CD14-positive monocyte (primary cell): ENCODE measurements at places on chromosomes 11 and 22. TPM values are rescaled to one million over a fixed set of nuclear protein-coding genes. Genes with fewer than 3 reads are reported as not detected.
A peak's percentile ranks its signal among the peaks of the same experiment; 100 is the strongest.

DNA sequence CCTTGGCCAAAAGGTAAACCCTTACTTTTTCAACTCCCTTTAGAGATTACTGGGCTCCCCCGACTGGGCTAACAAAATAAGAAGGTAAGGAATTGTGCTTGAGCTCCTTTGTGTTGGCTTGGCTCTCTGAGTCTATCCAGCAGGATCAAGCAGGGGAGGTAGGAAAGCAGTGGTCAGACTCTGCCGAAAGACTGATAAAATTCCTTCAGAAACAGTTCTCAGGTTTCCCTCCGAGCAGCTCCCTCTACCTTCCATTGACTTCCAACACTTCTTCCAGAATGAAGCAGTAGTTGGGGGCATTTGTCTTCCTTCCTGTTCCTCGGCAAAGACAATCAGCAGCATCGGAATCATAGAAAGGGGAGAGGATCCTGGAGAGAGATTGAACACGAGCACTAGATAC, 16.1 kb upstream of the CARD18 start:
- DNase-seq, result no peak

- DNase-seq, result no peak
Measured at GRCh38 chr11:84390441-84391078, 1104.4 kb upstream of the CCDC90B start.

CD3G gene
- 0.84 TPM for polyA plus RNA-seq

DNA sequence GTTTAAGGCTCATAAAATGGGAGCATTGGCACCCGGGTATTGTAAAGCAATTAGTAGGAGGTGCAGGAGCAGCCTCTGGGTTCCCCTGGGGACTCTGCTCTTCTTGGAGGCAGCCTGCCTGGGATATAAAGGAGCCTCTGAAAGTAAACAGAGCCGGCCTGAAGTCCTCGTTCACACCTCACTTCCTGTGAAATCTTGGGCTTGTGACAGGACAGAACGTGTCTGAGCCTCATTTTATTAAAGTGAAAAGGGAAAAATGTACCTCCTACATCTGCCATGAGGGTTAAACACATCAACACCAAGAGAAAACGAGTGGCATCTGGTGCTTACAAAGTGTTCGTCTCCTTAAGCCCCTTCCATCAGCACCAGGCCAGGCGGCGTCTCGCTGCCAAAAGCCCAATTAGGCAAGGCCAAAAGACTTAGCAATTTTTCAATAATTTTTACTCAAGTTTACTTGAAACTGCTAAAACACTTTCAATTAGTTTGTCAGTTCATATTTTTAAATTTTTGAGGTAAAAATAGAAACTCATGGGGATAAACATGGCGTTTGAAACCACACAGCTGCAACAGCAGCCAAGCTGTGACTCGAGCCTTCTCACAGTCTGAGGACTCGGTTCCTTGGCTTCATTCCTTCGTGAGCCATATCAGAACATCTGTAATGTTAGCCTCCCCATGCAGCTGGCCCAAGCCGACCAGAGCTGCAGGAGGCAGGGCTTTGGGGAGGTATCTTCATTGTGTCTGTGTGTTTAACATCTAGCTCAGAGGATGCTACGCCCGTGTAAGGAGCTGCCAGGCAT, 33.6 kb downstream of the MAP6 start:
- no peak for DNase-seq

GRCh38 chr22:45444168-45444567, 30.7 kb downstream of the RIBC2 start:
- DNase-seq, result no peak

WNT11 gene
- polyA plus RNA-seq, result 0.21 and 0.45 TPM in 2 replicates

NXPE1 gene
- polyA plus RNA-seq, result not detected

CHRM4 gene
- 0.57 and 1.3 TPM in 2 replicates for polyA plus RNA-seq

DNA sequence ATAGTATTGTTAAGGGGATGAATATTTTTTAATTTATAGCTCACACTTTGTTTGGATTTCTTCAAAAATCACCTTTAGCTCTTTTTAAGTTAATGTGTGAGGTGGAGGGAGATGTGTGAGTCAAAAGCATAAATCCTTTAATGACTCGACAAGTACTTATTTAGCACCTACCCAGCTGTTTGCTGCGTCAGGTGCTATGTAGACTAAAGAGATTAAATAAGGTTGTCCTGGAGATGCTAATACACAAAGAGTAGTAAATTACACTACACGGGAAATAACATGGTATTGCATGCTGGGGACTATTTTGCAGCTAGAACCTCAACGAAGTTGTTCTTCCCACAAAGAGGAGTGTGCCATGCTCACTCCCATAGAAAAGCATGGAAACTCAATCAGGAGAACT, 583.3 kb upstream of the TENM4 start:
- no peak for DNase-seq

PDGFB gene
- polyA plus RNA-seq, result not detected

OR10D3 gene
- polyA plus RNA-seq, result not detected

- DNase-seq, result no peak
Measured at GRCh38 chr11:64235437-64236161, 1.2 kb downstream of the VEGFB start.

DNA sequence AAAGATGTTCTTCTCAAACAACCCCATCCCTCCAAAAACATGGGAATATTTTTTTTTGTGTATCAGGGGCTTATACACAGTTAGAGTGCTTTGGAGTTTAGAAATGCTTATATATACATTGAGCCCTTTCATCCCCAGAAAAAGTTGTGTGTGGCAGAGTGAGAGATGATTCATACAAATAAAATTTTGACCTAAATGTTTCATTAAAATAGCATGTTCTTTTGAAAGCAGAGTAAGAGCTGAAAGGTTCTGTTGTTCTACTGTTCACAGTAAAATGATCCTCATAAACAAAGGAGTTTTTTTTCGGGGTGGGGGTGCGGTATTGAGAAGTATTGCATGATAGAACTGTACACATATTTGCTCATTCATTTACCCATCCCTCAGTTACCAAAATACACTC, 512.4 kb downstream of the DLG2 start:
- no peak for DNase-seq

GRCh38 chr22:40043081-40043480, 48.3 kb downstream of the FAM83F start:
- DNase-seq, result peak; percentile 71

GRCh38 chr11:75778962-75779361, 10.4 kb downstream of the DGAT2 start:
- DNase-seq, result no peak

GRCh38 chr11:65492637-65493366, 6.0 kb upstream of the MALAT1 start:
- DNase-seq, result peak; percentile 94

CD3E gene
- polyA plus RNA-seq, result 0.12 and 0.34 TPM in 2 replicates

GRCh38 chr11:68996376-68997123, 15.8 kb upstream of the MRGPRD start:
- DNase-seq, result no peak

- DNase-seq, result no peak
Measured at GRCh38 chr11:17548444-17548843, 1.4 kb downstream of the OTOG start.

GRCh38 chr11:72307439-72307838, 63.5 kb upstream of the PHOX2A start:
- no peak for DNase-seq

DNA sequence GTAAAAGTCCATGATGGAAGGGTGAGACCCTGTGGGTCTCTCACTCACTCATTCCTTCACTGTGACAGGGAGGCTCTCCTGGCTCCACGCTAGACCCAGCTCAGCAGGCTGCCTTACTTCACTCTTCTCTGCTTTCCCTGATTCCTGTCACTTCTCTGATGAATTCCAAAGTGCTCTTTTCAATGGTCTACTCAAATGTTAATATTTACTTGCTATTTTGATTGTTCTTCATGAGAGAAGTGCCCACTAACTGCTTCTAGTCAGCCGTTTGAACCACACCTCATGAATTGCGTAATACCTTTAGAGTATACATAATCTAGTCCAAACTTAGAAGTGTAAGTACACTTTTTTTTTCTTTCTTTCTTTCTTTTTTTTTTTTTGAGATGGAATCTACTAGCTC, 1350.2 kb upstream of the RAG2 start:
- no peak for DNase-seq

DNA sequence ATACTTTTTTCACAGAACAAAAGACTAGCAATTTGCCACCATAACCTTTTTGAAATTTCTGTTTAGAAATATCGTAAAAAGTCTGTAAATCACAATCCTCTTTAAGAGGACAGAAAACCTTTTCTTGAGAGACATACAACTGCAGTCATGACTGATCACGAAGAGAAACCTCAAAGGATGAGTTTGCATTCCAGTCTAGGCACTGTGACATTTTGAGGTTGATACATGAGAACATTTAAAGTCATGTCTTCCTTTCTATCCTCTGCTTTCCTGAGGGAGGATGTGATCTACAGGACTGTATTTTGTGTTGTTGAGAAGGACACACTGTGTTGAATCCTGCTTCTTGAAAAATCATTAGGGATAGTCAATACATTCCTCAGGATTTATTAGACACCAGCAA, 476.7 kb upstream of the CCDC179 start:
- DNase-seq, result no peak

DNA sequence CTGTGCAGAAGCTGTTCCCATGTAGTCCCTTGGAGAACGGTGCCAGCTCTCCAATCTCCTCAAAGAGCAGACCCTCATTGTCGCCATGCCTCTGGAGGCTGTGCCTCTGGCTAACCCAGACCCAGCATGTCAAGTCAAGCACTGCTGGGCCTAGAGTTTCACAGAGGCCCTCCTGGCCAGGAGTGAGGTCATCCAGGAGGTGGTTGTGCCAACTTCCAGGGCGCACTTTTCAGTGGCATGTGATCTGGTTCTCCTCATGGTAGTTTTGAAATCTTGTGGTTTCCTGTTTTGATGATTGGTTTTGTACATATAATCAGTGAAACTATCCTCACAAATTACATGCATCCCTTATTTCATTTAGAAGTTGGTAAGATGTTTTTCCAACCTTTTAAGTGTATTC, 78.9 kb downstream of the PPFIBP2 start:
- peak; percentile 84 for DNase-seq

GRCh38 chr11:121626980-121627379, 174.2 kb upstream of the SORL1-AS1 start:
- DNase-seq, result no peak

- DNase-seq, result no peak
Measured at GRCh38 chr11:67501854-67502253, 3.3 kb downstream of the PITPNM1 start.

- DNase-seq, result peak; percentile 73
Measured at GRCh38 chr11:9691865-9692264, 28.0 kb downstream of the SWAP70 start.

TPBGL gene
- polyA plus RNA-seq, result not detected in 2 replicates

- DNase-seq, result no peak
Measured at GRCh38 chr22:47162865-47163264, 400.4 kb downstream of the TBC1D22A start.

- no peak for DNase-seq
Measured at GRCh38 chr11:107182978-107183377, 164.7 kb upstream of the GUCY1A2 start.

GRCh38 chr11:113129261-113129992, 168.2 kb downstream of the NCAM1 start:
- no peak for DNase-seq

DNA sequence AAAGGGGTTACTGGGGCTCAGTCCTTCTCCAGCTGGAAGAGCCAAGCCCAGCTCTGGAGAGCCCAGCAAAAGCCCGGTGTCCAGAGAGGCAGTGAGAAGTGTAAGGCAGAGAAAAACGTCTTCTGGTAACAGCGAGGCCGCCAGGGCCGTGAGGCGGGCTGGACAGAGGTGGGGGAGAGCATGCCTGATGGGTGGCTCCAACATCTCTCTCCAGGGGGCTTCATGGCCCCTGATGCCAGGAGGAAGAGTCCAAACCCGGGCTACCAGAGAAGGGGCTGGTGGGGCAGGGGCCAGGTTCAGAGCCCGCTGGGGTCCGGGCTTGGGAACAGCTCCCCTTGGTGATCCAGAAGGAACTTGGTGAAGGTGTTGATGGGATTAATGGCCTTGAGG, 21.7 kb downstream of the ARHGAP1 start:
- DNase-seq, result no peak

GRCh38 chr11:109300211-109300610, 121.8 kb upstream of the C11orf87 start:
- no peak for DNase-seq

DNA sequence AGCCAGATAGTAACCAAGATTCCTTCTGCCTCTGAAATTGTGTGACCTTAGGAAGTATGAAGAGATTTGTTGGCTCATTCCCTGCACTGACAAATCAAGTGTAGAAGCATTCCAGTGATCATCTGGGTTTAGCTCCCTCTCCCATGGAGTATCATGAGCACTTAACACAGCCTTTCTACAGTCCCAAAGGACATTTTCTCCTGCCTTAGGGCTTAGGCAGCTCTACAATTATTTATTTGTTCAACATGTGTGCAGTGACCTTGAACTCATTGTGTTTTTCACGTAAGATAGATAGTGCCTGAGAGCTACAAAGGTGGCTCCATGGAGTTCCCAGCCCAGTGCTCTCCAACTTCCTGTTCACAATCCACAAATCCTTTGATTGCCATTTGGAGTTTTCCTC, 94.8 kb upstream of the FAT3 start:
- DNase-seq, result no peak

- DNase-seq, result no peak
Measured at GRCh38 chr11:38296211-38296776, 1698.3 kb upstream of the RAG2 start.

TBX1 gene
- not detected for polyA plus RNA-seq

GRCh38 chr11:65937766-65938165, 7.5 kb upstream of the TSGA10IP start:
- no peak for DNase-seq

- no peak for DNase-seq
Measured at GRCh38 chr11:126115127-126115495, 52.4 kb upstream of the CDON start.

PYGM gene
- 0.05 TPM for polyA plus RNA-seq

MPPED1 gene
- not detected in 2 replicates for polyA plus RNA-seq

- no peak for DNase-seq
Measured at GRCh38 chr11:1532606-1533341, 39.3 kb downstream of the DUSP8 start.

GRCh38 chr22:24542641-24543040, 12.3 kb downstream of the GUCD1 start:
- no peak for DNase-seq

GRCh38 chr11:8732748-8733241, 50.2 kb downstream of the RPL27A start:
- DNase-seq, result no peak

DGAT2 gene
- polyA plus RNA-seq, result 7.0 TPM

SLC6A5 gene
- polyA plus RNA-seq, result not detected

DNA sequence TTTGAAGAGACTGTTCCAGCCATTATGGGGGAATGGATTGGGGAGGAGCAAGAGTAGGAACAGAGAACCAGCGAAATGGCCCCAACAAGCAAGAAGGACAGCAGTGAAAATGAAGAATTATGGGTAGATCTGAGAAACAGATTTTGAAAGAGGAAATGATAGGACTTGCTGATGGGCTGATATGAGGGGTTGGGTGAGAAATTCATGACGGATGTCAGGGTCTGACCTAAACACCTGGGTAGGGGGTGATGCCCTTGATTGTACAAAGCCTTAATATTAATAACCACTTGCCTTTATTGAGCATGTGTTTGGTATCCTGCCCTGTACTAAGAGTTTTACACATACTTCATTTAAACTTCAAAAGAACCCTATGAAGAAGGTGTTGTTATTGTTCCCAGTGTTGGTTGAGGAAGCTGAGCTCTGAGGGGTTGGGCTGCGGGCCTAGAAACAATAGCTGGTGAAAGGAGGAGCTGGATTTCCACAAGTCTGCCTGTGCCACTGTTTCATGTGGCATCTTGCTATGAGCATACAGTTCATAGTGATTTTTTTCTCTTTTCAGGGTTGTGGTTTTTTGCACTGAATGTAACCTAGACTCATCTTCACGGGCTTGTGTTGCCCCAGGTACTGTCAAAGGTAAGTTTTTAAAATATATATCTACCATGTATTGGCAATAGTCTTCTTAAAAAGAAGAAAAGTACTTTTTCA, 61.1 kb upstream of the TNRC6B start:
- DNase-seq, result no peak
